ENCODE measurements at places on chromosomes 1 and 21.

DNA sequence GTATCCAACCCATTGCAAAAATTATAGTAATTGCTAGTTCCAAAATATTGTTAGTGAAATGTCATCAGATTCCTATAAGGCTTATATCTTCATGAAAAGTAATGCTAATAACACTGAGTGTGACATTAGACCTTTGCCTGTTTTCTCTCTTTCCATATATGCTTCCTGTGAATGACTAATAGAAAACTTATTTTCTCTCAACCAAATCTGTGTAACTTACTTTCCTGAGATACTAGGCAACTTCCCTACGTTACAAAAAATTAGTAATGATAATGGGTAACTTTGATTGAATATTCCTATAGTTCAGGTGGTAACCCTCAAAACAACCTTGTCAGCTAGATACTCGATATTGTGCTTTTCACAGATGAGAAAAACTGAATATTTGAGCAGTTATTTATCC, 124.2 kb upstream of the HNRNPU start:
- no peak for DNase-seq

DNA sequence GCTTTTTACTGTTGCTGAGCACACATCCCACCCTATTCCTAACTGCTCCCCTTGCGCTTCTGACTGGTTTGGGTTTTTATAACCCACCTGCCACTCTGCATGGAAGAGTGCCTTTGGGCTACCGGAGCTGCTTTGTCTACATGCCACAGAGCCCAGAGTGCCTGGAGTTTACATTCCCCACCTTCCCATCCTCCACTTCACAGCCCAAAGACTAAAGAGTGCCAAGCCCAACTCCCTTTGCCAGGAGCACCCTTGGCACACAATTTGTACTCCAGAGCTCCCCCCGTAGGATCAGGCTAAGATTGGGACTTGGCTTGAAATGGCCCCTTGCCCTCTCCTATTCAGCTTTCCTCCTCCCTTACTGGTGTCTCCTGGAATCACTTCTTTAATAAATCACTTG, 63.3 kb downstream of the LHX9 start:
- DNase-seq: no peak

- no peak for DNase-seq
Measured at GRCh38 chr1:21673277-21673780, 4.2 kb upstream of the RAP1GAP start.

GRCh38 chr1:116954440-116954839, 44.7 kb downstream of the PTGFRN start:
- DNase-seq: no peak

- DNase-seq: no peak
Measured at GRCh38 chr1:226722240-226722900, 16.7 kb downstream of the ITPKB start.

GRCh38 chr1:210402560-210402959, 73.9 kb downstream of the HHAT start:
- DNase-seq: no peak

GRCh38 chr21:8993943-8994639, 1527.3 kb upstream of the TPTE start:
- DNase-seq: no peak

GRCh38 chr1:50175719-50176639, 67.3 kb downstream of the ELAVL4 start:
- DNase-seq: no peak

GRCh38 chr21:41054018-41054578, 113.9 kb upstream of the BACE2 start:
- no peak for DNase-seq

- no peak for DNase-seq
Measured at GRCh38 chr1:53896635-53897229, 2.7 kb downstream of the DIO1 start.

DNA sequence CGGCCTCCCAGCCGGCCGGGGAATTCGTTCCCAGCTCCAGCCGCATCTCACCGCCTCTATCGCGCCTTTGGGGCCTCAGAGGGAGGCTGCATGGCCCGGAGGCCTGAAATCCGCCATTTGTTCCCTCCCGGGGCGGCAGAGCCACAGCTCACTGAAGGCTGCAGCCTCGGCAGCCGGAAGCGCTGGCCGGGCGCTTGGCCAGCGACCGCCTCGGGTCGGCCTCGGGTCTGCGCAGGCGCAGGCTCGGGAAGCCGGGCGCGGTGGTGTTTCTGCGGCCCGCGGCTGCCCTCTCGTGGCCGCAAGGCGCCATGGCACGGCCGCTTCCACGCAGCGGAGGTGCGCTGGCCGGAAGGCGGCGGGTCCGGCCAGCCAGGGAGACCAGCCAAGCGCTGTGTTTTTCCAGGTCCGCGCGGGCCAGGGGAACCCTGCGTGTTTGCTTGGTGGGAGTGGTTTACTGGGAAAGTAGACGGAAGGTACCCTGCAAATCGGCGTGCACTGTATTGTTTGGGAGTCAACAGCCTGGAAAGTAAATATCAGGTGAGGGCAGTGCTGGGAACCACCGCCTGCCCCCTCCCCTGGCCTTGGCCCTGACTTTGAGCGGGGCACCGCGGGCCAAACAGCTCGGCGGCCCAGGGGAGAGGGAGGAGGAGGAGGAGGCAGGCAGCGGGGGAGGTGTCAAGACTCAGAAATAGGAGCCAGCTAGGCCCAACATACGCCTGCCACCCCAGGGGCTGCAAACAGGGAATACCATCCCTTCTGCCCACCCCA, 52.7 kb upstream of the CD34 start:
- peak; percentile 73 for DNase-seq

GRCh38 chr1:213083112-213083445, 32.0 kb downstream of the RPS6KC1 start:
- DNase-seq: no peak

All from T-helper 2 cell (primary cell).